AG04450 (cell line): ENCODE measurements at places on chromosomes 11 and 22.

GRCh38 chr22:20506543-20507252, 712 bp upstream of the MED15 start:
- no peak for DNase-seq

DNA sequence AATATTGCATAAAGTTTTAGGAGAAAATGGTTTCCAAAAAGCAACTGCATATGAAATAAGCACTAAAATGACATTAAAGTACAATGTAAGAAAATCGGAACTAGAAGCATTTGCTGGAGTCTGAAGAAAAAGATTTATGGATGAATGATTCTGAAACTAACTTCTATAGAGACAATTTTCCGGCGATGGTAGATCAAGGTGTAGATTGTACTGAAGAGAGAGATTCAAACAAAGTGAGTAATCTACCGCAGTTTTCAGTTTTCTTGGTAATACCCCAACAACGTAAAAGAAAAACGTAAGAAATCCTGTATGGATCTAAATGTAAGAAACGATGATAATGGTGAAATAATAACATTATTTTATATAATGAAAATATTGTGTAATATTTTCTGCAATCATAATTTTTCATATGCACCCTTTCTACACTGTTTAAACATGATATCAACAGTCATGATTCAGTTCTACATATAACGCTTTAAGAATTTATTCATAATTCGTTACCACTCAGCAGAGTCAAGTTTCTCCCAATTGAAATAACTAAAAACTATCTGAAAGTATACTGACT, 1.8 kb upstream of the CDPF1 start:
- no peak for DNase-seq

DNA sequence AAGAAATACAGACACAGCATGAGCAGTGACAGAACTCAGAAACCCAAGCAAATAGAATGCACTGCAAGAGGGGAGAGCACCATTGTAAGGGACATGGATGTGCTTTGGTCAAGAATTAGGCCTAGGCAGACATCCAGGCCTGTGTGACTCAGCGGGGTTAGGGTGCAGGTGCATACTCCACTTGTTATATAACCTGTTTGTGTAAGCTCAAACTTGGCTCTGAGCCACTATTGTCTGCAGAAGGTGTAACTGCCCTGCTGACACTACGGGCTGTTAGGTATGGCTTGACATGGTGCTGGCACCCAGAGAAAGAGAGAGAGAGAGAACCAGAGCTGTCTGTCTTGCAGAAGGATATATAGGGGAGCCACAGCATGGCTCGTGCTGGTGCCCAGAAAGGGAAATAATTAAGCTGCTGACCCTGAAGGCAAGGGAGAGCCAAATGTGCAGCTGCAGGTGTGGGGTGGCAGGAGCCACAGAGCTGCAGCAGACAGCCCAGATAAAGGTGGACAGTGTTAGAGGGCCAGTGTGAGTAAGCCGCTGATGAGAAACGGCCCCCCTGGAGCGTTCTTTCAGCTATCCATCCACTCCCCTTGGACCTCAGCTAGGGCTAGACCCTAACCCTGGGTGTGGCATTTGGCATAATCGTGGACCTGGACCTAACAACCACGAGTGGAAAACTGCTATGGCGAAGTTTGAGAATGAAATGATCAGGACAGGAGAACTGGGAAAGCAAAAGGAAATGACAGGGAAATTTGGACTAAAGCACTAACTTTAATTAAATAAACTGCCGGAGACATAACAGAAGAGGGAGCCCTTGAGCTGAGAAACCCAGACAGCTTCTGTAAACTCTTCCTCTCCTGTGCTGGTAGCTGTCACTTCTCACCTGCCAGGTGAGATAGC, 253.0 kb upstream of the CCDC179 start:
- DNase-seq = no peak

GRCh38 chr11:66546368-66546965, at the start of gene ACTN3:
TSS of gene ACTN3 (plus strand) at chr11:66546903. CDS start at chr11:66546938, 35 bp downstream.
- no peak for DNase-seq

DNA sequence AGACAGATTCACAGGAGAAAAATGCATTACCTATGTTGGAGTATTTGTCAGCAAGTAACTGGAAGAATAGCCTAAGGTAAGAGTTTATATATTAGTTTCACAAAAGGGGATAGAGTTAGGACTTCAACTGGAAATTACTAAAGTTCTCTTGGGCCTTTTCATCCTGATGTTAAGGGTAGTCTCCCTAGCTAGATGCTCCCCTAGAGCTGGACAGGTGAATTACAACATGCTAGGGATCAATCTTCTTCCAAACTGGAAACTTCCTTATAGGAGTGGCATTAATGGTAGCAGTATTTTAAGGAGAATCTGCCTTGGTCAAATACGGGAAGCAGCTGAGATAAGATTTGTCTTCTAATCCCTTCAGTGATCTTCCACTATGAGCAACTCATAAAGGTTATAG, 632.8 kb upstream of the RAG2 start:
- no peak for DNase-seq
